ENCODE measurements at places on chromosomes 6 and 20.

- no peak for DNase-seq
These were observed 14.8 kb downstream of the ERMARD start for GRCh38 chr6:169766232-169766631.

GRCh38 chr20:35907017-35907701, 47.1 kb downstream of the SCAND1 start:
- DNase-seq = no peak

- DNase-seq = no peak
These were observed 45.7 kb downstream of the TAF4 start for GRCh38 chr20:62019881-62020492.

GRCh38 chr20:23358563-23358906, 3.4 kb upstream of the GZF1 start:
- DNase-seq = no peak

GRCh38 chr20:57907131-57908000, 197.6 kb upstream of the PMEPA1 start:
- no peak for DNase-seq

GRCh38 chr6:6152060-6152459, 145.3 kb upstream of the NRN1 start:
- DNase-seq = no peak

DNA sequence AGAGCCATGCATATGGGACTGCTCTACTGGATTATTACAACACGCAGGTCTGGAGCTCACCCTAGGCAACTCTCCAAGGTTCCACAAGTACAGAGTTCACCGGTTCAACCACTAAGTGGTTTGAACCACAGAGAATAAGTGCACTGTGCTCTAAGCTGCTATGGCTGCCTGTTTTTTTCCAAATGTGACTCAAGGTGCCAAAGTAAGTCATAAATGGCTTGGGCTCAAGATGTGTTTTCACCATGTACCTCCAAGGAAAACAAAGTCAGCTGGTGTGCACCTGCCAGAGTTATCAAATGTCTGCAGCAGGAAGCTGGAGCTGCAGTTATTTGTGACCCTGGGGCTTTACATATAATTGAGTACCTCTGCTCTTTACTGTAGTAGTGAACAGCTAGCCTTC, 76.7 kb downstream of the PREP start:
- no peak for DNase-seq

- peak; percentile 69 for DNase-seq
These were observed 17.6 kb downstream of the IL22RA2 start for GRCh38 chr6:137155830-137156229.

DNA sequence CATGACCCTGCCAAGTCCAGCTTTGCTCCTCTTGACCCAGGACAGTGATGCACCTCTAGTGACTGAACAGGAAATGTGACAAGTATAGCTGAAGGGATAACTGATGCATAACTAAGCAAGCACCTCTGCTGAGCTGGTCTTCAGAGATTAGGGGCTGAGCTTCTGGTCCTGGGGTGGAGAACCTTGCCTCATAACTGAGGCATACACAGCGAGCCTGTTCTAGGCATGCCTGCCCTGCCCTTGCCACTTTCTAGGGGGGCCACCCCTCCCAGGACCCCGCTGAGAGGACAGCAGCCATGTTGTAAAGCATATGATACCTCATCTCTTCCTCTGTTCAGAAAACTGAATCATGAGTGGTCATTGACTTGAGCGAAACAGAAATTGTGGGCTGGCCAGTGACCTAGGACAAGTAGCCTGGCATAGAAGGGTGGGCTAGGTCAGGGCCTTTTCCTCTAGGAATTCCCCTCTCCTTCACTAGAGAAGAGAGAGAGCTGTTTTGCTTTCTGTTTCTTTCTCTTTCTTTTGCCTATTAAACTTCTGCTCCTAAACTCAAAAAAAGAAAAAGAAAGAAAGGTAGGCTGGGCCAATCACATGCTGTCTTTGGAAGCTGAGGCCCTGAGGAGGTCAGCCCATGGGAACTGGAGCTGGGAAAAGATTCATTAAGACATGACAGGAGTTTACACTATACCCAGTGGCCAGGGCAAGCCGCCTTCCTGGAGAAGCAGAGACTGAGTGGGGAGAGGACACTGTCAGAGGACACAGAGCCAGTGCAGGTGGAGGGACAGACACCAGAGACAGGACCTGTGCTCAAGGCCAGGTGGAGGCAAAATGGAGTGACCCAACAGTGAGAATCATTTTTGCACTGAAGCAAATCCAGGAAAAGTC, 23.1 kb downstream of the ALDH5A1 start:
- no peak for DNase-seq

DNA sequence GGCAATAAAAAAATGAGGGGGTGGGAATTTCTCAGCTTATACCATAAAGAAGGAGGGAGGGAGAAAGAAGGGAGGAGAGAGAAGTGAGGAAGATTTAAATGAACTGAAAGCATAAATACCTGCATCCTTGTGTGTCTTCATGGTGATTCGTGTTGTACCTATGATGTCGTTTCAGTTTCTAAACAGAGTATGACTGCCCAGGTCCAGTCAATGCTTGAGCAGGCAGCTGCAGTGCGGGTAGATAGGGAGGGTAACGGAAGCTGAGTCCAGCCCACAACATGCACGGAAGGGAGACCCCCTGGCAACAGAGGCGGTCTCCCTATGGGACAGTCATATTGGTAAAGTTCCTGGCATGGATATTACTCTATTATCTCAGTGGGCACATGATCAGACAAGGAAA, 184.5 kb downstream of the KIF16B start:
- DNase-seq = no peak

- DNase-seq = no peak
These were observed 521.2 kb upstream of the IMPG1 start for GRCh38 chr6:76593668-76594067.

- DNase-seq = no peak
These were observed 33.9 kb downstream of the KIZ start for GRCh38 chr20:21159658-21160380.

DNA sequence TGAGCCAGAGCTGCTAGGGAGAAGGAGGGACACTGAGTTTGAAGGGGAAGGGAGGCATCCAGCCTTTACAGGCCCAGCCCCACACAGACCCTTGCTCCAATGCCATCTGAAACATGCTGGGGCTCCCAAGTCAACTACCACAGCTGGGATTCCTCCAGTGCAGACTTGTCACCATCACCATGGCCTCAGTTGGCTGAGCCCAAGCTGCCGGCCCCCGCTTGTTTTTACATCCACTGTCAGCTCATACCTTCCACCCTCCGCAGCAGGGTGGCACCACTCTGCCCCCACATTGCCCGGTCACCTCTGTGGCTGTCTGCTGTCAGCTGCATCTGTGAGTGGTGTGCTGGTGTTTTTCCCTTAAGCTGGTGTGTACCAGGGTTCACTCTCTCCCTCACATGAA, 26.1 kb downstream of the GFOD1 start:
- no peak for DNase-seq

DNA sequence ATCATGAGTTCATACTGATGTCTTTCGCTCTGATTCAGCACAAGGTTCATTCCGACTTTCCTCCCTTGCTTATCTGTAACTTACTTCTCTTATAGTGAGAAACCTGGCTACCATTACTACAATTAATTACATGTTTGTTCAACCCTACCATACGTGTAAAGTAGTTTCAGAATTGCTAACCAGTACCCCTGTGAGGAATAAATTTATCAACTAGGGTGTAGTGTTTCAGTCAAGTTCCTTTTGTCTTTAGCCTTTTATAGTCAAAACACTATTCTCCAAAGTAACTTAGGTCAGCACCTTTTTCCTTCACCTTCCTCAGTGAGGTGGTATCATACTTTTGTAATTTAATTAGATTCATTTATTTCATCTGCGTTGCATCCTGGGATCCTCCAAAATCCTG, 64.9 kb downstream of the MAP3K4 start:
- DNase-seq = no peak

DNA sequence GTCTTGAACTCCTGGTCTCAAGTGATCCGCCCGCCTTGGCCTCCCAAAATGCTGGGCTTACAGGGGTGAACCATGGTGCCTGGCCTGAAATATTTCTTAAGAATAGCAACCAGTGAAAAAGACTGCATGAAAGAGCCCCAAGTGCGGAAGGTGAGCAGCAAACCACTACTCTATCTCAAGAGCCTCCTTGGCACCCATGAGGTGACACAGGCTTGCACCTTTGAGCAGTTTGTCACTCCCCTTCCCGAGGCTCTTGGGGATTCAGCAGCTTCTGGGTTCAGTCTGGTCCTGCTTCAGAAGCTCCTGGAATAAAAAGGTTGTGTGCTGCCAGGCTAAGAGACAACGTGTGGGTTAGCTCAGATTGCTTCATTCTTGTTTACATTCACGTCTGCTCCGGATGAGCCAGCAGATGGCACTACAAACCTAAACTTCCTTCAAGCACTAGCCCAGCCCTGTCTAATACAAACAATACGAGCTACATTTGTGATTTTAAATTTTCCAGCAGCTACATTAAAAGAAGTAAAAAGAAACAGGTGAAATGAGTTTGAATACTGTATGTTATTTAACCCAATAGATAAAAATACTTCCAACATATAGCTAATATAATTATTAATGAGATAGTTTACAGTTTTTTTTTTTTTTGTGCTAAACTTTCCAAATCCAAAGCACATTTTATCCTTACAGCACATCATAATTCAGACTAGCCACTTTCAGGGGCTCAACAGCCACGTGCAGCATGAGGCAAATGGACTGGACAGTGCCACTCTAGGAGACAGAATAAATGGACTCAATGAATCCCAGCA, 46.2 kb downstream of the GJA10 start:
- peak; percentile 75 for DNase-seq

DNA sequence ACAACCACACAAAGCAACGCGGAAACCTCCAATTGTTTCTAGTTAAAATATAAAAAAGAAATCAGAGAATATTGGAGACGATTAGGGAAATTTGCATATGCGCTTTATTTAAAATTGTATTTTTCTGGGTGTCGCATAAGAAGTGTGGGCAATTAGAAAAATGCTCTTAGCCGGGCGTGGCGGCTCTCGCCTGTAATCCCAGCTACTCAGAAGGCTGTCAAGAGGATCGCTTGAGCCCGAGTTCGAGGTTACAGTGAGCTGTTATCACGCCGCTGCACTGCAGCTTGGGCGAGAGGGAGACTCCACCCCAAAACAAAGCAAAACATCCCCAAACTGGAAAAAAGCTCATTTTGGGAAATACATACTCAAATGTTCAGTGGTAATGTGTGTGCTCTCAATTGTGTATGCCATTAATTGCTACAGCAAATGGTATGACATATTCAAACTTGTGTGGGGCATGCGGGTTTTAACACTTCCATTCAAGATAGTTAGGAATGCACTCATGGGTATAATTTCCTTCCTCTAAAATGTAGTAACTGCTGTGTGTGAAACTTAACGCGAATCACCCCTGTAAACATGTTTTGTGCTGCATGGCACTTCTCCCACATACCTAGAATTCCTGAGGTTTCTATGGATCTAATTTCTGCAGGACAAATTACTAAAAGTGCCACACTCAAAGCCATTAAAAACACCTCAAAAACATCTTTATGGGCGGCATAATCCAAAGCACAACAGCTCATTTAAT, 54.7 kb upstream of the HFE start:
- DNase-seq = no peak

DNA sequence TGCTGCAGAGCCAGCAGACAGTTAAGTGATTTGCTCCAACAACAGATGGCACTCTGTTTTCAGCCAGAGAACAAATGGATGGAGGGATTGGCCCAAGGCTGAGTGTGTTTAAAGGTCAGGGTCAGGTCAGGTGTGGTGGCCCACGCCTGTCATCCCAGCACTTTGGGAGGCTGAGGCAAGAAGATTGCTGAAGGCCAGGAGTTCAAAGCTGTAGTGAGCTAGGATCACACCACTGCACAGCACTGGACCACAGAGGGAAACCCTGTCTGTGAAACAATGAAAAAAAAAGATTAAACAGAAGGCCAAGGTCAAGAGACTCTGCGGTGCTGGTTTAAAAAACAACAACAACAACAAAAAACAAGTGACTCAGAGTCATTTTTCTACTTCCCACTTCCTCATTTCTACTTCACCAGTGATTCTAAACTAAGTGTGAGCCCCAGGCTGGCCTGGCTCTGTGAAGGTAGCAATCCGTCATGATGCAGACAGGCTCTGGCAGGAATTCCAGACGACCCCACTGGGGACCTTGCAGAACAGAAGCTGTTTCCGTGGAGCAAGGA, 42.5 kb upstream of the ARMC2 start:
- DNase-seq = no peak

- DNase-seq = no peak
These were observed 67.1 kb upstream of the ZNFX1 start for GRCh38 chr20:49344975-49345374.

DNA sequence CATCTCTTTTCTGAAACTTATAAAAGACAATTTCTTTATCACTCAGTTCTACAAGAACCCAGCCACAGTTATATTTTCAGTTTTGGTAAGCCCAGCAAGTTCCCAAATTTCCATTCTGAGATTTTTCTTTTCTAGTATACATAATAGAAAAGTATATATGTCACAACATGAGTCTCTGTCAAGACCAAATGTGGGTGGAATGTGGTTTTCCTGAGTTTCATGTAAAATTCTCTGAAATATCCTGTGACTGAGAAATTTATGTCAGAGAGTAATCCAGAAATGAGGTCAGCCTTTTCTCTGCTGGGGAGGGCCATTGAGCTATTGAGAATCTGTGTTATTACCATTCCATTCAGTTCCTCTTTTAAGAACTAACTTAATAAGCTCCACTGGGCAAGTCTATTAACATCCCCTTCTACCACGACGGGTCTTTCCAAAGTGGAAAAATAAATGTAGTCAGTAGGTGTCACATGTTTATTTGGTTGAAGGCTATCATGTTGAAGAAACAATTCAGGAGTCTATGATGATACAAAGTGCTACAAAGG, 100.7 kb upstream of the HMGN3 start:
- no peak for DNase-seq

DNA sequence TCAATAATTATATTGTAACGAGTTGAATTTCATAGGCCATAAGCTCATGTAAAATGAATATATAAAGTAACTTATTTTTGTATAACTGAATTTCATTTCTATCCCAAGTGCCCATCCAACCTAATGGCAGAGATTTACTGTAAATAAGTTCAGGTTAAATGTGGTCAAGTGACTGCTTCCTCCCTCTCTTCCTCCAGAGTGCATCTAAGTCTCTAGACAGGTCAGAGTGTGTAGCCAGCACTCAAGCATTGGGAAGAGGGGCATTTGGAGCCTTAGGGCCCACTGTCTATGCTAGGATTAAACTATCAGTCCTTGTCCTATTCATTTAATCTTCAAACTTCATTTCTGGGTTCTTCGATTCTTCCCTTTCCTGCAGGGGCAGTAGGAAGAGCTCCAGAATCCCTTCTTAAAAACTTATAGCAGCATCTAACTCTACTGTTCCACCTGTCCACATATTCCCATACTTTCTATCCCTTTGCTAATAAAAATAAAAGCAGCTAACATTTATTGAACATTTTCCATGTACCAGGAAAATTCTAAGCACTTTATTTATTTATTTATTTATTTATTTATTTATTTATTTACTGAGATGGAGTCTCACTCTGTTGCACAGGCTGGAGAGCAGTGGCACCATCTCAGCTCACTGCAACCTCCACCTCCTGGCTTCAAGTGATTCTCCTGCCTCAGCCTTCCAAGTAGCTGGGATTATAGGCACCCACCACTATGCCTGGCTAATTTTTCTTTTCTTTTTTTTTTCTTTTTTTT, 36.1 kb upstream of the TOP1 start:
- no peak for DNase-seq

- peak; percentile 34 for DNase-seq
These were observed 14.2 kb downstream of the PAX1 start for GRCh38 chr20:21719592-21720214.

GRCh38 chr6:42339991-42340401, 111.7 kb downstream of the TRERF1 start:
- DNase-seq = no peak

- DNase-seq = no peak
These were observed 176.1 kb upstream of the UFL1 start for GRCh38 chr6:96345501-96345900.

GRCh38 chr6:130975325-130975724, 87.7 kb downstream of the EPB41L2 start:
- no peak for DNase-seq
